Activated naive CD4-positive, alpha-beta T cell (primary cell): ENCODE measurements at places on chromosomes 2 and 18.

GRCh38 chr2:149544692-149545091 is 42.9 kb downstream of the MMADHC start:
- no peak for DNase-seq

DNA sequence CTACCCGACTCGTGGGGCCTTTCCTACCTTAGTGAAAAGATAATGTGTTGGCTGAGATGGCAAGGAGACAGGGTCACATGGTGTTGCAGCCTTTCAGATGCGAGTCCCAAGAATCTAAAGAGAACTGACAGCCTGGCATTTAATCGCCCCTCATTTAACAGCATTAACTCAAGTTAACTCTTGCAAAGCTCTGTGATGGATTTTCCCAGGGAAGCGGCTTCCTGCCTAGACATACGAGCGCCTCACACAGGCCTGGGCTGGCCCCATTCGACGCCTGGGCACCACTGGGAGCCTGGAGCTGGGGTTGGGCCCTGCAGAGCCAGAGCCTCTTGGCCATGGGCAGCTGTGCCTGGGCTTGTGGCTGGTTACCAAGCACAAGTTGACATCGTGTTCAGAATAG is 140.8 kb downstream of the SEPTIN10 start:
- no peak for DNase-seq

- DNase-seq: peak; percentile 22
Observed at GRCh38 chr18:74353169-74353775, 37.6 kb downstream of the C18orf63 start.

DNA sequence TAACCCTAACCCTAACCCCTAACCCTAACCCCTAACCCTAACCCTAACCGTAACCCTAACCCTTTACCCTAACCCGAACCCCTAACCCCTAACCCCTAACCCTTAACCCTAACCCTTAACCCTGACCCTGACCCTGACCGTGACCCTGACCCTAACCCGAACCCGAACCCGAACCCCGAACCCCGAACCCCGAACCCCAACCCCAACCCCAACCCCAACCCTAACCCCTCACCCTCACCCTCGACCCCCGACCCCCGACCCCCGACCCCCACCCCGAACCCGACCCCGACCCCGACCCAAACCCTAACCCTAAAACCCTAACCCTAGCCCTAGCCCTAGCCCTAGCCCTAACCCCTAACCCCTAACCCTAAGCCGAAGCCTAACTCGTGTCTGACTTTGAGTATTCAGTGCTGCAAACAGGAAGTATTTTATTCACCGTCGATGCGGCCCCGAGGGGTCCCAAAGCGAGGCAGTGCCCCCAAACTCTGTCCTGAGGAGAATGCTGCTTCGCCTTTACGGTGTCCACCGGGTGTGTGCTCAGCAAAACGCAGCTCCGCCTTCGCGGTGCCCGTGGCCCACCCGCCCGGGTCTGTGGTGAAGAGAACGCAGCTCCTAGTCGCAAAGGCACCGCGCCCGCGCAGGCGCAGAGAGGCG is 36.0 kb downstream of the FAM110C start:
- no peak for DNase-seq

- no peak for DNase-seq
Observed at GRCh38 chr2:141280037-141280436, 850.8 kb downstream of the LRP1B start.

- DNase-seq: no peak
Observed at GRCh38 chr2:240631548-240632305, 6.4 kb downstream of the GPR35 start.

DNA sequence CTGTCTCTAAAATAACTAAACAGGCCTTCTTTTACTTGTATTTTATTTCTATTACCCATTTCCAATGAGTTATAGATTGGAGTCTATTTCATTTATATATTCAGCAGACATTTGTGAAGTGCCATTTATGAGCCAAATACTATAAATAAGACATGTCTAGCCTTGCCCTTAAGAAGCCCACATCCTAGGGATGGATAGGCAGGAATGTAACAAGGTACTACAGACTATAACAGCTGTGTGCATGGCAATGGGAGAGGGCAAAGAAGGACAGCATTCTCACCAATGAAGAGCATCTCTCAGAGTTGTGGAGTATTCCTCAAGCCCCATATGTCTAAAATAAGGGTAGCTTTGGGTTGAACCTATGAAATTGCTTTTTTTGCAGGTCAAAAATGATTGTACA is 161.9 kb upstream of the RASGRP3 start:
- no peak for DNase-seq

DNA sequence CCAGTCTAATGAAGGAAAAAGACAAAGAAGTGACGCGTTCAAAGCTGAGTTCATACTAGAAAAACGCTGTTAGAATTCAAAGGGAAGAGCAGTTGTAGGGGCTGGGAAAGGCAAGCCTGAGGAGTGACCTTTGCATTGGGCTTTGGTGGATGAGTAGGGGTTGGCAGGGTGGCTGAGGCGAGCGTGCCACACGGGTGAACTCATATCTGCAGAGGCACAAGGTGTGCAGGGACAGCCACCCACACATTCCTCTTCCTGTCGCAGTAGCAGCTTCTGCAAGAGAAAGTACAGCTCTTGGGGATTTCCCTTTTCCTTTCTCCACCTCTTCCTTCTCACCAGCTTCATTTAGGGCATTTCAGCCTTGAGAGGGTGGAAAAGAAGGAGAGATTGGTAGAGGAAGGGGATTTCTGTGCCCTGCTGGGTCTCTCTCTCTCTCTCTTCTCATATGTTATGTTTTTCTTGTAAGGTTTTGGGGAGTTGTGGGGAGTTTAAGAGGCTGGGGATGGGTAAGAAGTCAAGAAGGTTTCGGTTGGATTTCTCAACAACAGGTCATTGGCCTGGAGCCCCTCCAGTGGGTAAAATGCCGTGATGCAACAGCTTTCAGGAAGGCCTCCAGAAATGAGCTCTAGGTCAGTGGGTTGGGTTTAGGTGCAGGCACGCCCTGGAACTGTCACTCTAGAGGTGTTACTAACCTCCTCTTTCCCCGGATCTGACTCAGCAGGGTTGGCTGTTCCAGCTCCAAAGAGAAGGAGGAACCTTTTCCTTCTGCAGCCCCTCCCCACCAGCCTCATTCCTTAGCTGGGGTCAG is 40.1 kb downstream of the ODC1 start:
- DNase-seq: no peak

GRCh38 chr2:174606336-174606735 is 8.7 kb upstream of the WIPF1 start:
- DNase-seq: no peak
